ELF-1 (cell line): ENCODE measurements at places on chromosomes 6 and 20.
A peak's percentile ranks its signal among the peaks of the same experiment; 100 is the strongest.

DNA sequence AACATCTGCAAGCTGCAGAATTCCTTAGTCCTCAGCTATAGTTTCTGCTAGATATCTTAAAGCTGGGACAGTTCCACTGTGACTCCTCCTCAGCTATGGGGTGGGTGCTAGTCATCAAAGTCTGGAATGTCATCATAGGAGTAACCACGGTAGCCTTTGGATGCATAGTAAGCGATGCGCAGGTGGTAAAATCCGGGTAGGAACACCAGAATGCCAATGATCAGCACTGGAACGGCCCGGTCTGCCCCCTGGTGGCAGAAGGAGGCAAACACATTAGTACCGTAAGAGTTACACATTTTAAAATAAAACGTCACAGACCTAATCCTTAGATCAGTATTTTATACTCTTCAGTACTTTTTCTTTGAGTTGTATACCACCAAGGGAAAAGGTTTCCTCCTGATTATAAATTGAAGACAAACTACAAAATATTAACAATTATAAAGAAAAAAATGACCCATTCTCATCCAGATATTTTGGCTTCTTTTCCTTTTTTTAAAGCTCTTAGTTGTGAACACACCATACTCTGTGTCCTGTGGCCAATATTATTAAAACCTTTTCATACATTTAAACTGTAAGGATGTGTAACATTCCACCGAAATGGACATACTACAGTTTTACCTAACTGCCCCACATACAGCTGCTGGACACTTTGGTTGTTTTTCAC is 18.9 kb downstream of the PCNA start:
- DNase-seq, result peak; percentile 46

DNA sequence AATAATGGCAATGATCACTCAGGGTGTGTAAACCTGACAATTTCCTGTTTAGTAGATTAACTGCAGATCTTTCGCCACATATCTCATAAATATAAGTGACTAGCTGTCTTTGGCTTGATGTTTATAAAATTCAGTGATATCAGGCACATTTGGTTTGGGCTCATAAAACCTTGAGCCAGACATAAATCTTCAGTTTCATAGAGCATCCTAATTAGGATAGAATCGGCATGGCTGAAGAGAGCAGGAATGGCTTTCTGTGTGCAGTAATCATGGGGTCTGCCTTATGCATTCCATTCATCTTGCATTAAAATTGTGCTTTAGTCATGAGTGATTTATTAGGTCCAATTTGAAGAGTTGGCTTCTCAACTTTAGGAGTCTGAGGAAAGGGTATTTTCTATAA is 27.2 kb downstream of the AIG1 start:
- no peak for DNase-seq

DNA sequence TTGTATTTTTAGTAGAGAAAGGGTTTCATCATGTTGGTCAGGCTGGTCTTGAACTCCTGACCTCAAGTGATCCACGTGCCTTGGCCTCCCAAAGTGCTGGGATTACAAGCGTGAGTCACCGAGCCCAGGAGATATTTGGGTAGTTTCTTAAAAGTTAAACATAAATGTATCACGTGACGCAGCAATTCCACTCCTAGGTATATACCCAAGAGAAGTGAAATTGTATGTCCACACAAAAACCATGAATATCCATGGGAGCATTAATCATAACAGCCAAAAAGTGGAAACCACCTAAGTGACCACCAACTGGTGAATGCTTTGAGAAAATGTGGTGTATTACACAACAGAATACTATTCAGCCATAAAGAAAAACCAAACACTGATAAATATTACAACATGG is 164.8 kb downstream of the MRPL14 start:
- no peak for DNase-seq

- no peak for DNase-seq
These were observed 64.8 kb downstream of the AIG1 start for GRCh38 chr6:143125455-143125854.

DNA sequence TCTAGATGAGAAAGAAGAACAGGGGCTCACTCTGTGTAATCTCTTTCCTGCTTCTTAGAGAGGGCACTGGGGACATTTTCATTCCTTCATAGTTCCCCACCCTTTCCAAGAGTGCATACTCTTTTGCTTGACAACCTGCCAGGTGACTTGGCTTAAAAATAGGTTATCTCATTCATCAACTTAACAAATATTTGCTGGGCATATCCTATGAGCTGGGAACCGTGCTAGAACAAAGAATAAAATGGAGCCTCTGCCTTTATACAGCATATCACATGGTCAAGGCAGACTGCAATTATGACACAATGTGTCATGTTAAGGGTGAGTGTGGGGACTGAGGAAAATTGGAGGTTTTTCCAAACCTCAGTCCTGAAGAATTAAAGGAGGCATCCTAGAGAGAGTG is 209.8 kb upstream of the FOXA2 start:
- no peak for DNase-seq

GRCh38 chr20:29086938-29087337 is 2170.5 kb upstream of the DEFB115 start:
- no peak for DNase-seq

DNA sequence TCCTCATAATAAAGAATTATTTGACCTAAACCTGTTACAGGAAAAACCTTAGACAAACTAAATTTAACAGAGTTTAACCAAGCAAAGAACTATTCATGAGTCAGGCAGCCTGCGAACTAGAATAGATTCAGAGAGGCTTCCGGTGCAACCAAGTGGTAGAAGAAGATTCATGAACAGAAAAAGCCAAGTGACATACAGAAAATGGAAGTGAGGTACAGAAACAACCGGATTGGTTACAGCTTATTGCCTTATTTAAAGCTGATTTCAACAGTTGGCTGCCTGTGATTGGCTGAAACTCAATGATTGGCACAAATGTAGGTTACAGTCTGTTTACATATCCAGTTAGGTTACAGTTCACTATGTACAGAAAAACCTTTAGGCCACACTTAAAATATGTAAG is 10.1 kb downstream of the PPP1R3G start:
- DNase-seq, result no peak

- peak; percentile 49 for DNase-seq
These were observed 19.0 kb upstream of the SERINC3 start for GRCh38 chr20:44540834-44541233.

DNA sequence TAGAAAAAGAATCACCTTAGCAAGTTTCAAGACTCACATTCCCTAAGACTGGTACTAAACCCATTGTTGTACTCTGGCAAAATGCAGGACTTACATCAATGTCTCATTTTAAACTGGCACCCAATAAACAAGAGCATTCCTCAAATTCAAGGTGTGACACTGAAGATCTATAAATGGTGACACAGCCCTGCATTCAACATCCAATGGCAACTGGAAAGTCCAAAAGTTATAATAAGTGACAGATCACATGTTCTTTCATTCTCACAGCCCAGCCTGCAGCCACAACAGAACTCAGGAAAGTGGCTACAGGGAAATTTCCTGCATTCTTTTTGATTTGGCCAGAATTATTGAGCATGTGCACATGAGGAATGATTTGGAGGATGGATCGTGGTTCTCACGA is 57.5 kb downstream of the MBOAT1 start:
- DNase-seq, result no peak

GRCh38 chr20:34561661-34562060 is 3.1 kb downstream of the MAP1LC3A start:
- no peak for DNase-seq

DNA sequence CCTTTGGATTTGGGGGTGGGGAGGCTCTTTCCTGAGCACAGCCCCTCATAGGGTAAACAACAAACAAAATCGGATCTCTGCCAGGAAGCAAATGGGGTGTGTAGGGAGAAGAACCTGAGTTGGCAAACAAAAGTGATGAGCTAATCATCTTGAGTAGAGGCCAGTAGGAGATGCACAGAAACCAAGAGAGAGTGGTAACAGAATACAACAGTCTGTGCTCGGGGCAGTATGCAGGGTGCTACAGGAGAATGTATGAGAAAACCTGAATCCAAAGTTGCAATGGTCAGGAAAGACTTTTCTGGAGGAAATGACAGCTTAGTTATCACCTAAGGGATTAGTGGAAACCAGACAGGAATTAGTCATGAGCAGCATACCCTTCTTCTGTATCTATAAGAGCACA is 177.8 kb downstream of the CDKAL1 start:
- peak; percentile 36 for DNase-seq

DNA sequence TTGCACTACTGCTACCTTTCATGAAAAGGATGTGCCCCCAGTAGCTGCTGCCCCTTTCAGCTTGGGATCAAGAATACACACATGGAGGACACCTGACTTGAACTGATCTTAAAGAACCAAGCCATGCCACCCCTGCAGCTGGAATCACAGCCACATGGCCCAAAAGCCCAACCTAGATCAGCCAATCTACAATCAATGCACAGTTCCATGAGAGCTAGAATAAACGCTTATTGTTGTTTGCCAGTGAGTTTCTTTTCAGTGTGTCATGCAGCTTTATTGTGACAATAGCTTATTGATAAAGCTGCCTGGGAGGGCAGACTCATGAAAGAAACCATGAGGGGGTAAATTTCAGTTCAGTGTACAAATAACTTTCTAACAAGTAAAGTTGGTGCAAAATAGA is 397.7 kb downstream of the PTPRT start:
- DNase-seq, result no peak

DNA sequence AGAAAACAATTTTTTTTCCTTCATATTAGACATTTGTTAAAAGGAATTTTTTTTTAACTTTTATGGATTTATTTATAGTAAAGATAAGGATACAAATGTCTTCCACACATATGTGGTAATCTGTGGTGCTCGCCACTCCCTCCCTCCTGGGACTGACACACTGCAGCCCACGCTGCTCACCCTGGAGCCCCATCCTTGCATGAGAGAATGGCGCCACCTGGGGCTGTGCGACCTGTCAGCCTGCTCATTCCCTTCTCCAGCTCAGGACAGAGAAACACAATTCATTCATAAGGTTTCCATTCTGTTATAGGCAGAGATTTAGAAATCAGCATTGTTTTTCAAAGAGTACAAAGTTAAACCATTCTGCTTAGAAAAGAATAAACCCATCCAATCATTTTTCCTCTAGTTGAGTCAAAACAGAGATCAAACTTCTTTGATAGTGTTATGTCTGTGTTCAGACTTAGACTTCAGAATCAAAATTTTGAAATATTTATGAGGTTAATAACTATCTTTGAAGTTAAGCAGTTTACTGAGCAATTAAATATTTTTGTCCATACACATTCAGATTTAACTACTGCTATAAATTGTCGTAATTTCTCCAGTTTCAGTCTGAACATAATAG is 42.8 kb upstream of the DYNLRB1 start:
- peak; percentile 17 for DNase-seq

- DNase-seq, result no peak
These were observed 19.9 kb upstream of the KHDC1 start for GRCh38 chr6:73282871-73283270.
